Activated CD8-positive, alpha-beta memory T cell treated with anti-CD3 and anti-CD28 coated beads, Interleukin-2, amount 10 ng/mL, durations not matched to agents 7 days and 5 days (primary cell): ENCODE measurements at places on chromosomes 1 and 21. TPM values are rescaled to one million over a fixed set of nuclear protein-coding genes. Genes with fewer than 3 reads are reported as not detected.

DNA sequence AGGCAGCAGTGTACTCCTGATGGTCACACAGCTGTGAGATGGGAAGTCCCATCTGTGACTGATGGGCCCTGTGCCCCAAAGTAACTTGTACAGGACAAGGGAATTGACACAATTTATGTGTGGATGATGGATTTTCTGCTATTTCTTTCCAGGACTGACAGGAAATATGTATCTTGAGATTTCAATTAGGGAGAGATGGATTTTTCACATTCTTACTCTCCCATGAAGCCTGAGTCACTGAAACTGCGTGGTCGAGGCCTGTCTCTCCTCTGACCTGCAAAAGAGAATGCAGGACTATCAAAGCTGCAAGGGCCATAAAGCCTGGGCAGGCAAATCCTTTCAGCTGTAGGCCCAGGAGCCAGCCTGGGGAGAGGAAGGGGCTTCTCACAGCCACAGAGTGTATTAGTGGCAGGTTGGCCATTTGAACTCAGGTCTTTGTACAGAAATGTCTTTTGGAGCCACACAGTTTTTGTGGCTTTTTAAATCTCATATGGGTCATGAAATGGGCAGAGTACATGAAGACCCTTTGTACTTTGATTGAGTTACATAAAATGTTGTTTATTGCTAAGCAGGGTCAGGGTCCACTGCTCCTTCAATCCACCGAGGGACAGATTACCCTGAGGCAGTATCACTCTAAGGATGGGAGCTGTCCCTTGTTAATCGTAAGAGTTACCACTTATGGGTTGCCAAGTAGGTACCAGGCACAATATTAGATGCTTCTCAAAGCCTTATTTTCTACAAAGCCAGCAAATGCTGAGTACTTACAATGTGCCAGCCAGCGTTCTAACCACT, 14.8 kb downstream of the ALX3 start:
- no peak for DNase-seq

PCP4L1 gene
- total RNA-seq, result not detected

DNA sequence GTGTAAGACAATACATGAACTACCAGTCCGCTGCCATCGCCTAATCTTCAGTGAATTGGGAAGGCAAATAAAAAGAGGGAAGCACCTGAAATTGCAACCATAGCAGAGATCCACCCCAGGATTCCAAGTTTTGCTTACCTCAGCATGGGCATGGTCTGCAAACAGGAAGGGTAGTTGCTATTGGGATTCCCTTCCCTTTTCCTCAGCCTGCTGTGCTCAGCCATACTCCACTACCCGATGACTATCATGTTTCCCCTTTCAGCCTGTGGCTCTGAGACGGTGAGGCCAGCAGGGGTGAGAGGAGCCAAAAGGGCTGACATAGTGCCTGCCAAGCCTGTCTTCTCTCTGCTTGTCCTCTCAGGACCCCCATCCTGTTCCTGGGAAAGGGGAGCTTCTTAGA, 64.2 kb downstream of the GPR137B start:
- DNase-seq, result no peak

NEK7 gene
- total RNA-seq, result 71.4 TPM

- no peak for DNase-seq
These were observed 585 bp downstream of the NEGR1 start for GRCh38 chr1:72281637-72282270.

SLC44A5 gene
- 0.23 TPM for total RNA-seq
